ENCODE measurements at places on chromosomes 3 and 15. TPM values are rescaled to one million over a fixed set of nuclear protein-coding genes. Genes with fewer than 3 reads are reported as not detected.

Gene DAZL
- 5.3 TPM for total RNA-seq

GRCh38 chr3:187919048-187919447 lies 173.8 kb upstream of the BCL6 start:
- H3K4me1 ChIP-seq = peaks cover 50% of the 10 kb centered on the region
- no peaks in the 10 kb centered on the region for H3K36me3 ChIP-seq
- DNase-seq = no peak
- H3K4me3 ChIP-seq = no peak overlapping the region
- no peak overlapping the region for H3K27ac ChIP-seq
- H3K27me3 ChIP-seq = no peaks in the 10 kb centered on the region

GRCh38 chr3:8644748-8645390 lies at the start of gene SSUH2:
Gene SSUH2 (minus strand): TSS chr3:8644798. CDS start chr3:8644758, 40 bp downstream.
- H3K4me3 ChIP-seq = no peak within 1 kb of the TSS
- no peak within 1 kb of the TSS for H3K27ac ChIP-seq
- no peak for DNase-seq
- H3K27me3 ChIP-seq = no peaks in the 10 kb centered on the region
- H3K36me3 ChIP-seq = no peaks in the 10 kb centered on the region

- H3K4me1 ChIP-seq = no peaks in the 10 kb centered on the region
- no peaks in the 10 kb centered on the region for H3K36me3 ChIP-seq
- no peak overlapping the region for H3K27ac ChIP-seq
- no peaks in the 10 kb centered on the region for H3K27me3 ChIP-seq
- DNase-seq = no peak
Measured at GRCh38 chr15:72593838-72594237, 60.7 kb upstream of the GOLGA6B start.

DNA sequence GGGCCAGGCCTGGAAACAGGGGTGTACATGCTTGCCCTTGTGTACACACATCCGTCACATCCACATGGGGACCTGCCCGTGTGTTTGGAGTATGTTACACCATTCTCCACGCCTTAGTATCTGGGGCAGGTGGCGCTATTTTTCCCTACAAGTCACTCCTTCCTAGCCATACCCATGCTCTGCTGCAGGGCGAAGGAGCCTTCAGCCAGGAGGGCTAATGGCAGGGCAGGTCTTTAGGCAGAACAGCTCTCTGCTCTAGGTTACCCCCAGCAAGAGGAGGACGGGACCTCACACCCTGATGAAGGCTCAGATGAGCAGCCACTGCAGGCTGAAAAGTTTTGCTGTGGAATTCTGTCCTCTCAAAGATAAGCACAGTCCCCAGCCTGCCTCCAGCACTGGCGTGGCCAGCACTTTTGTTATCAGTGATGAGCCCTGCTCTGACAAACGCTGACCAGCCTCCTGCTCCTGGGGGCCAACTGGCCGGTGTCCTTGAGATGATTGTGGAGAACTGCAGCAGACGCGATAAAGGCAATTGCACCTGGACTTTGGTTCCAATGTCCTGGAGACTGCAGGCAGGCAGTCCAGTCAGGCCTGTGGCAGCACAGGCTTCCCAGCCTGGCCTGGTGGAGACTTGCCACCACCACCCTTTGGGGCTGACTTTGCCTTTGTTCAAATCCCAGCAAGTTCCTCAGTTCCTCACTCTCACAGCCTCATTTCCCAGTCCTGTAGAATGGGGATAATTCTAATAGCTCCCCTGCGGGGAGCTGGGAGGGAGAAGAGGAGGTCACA lies 19.8 kb upstream of the PIGZ start:
- peak; percentile 75 for DNase-seq
- H3K27ac ChIP-seq = no peak overlapping the region
- H3K4me1 ChIP-seq = no peaks in the 10 kb centered on the region

Gene GNAT1
- not detected for total RNA-seq

Data from GM23338 (cell line).